ENCODE measurements at places on chromosomes 2 and 18.

DNA sequence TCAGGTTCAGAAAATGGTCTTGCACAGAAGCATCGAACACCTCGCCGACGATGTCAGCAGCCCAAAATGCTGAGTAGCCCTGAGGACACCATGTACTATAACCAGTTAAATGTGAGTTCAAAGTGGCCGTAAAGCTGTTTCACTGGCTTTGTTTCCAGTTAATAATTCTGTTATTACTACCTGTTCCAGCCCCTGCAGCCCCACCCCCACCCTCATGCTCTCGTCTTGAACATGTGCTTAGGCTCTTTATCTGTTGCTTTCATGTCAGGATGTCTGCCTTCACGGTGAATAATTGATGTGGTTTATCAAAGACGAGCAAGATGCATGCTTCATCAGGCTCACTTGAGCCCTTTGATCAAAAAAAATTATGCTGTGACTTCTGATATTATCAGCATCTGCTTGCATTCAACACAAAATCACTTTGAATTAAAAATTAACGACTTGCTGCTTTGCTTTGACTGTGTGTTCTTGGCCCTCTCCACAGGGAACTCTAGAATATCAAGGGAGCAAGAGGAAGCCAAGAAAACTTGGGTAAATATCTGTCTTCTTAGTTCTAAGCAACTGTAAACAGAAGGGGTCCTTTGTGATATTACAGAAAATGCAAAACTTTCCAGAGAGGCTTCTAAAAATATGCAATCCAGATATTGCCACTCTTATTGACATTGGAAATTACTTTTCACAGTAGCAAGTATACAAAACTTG, 63.4 kb upstream of the SP5 start:
- DNase-seq, result peak; percentile 82

- DNase-seq, result no peak
These were observed 546 bp downstream of the CHPF start for GRCh38 chr2:219542931-219543595.

DNA sequence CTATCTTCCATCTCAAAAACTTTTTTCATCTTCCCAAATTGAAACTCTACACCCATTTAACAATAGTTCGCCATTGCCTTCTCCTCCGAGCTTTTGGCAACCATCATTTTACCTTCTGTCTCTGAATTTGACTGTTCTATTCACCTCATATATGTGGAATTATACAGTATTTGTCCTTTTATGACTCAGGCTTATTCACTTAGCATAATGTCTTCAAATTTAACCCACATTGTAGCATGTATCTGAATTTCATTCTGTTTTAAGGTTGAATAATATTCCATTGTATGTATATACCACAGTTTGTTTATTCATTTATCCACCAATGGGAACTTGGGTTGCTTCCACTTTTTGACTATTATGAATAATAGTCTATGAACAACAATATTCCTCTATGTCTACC, 233.9 kb downstream of the GPD2 start:
- DNase-seq, result no peak

GRCh38 chr2:224347176-224348051, 54.5 kb downstream of the FAM124B start:
- no peak for DNase-seq

- DNase-seq, result no peak
These were observed 72.0 kb upstream of the RAB6C start for GRCh38 chr2:129907256-129907998.

DNA sequence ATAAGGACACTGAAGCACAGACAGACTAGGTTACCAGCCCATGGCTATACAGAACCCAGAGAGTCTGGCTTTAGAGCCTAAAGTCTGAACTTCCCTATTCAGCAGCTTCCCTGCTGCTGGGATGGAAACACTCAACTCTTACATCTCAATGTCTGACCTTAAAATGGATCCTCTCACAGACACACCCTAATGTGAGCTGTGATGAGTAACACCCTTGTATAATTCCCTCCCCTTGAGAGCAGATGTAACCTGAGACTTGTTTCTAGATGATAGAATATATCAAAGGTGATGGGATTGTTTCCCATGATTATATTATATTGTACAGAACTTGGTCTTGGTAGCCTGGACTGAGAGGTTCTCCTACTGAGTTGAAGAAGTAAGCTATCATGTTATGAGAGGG, 577.1 kb upstream of the KLHL29 start:
- no peak for DNase-seq

GRCh38 chr18:57657542-57657941, 35.9 kb upstream of the NARS1 start:
- no peak for DNase-seq

DNA sequence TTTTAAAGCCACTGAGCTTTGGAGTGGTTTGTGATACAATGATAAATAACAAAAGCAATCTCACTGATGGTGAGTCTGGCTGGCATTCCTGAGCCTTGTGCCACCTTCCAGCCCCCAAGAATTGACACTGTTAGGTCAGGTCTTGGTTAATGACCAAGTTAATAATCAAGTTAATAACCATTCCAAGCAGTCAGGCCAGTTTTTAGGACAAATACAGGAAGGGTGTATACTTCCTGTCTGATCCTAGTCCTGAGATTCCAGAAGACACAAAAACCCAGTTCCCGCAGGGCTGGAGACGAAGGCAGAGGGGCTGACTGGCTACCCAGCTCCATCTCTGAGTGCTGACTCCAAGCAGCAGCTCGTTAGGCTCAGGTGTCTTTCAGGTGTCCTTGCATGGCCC, 74.6 kb upstream of the LAPTM4A start:
- DNase-seq, result no peak
